ENCODE measurements at places on chromosomes 1 and 21.
A peak's percentile ranks its signal among the peaks of the same experiment; 100 is the strongest.

- no peak for DNase-seq
Observed at GRCh38 chr21:22965455-22966135, 1967.4 kb downstream of the NCAM2 start.

DNA sequence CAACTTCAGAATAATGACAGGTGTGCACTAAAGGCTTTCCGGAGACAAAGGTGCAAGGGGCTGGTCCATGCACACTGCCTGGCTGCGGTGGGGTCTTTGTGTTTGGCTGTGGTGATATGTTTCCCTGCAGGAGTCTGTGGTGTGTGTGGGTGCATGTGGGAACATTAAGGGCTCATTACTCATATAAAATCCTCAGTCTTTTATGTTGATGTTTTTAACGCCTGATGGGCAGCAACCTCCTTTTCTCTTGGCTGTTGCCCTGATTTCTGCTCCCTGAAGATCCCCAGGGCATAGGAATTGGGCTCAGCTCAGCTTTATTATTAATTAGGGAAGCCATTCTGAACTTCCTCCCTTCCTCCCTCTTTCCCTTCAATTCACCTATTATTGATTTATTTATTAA lies 67.6 kb upstream of the SPAG17 start:
- DNase-seq: no peak

- DNase-seq: no peak
Observed at GRCh38 chr1:22096036-22096435, 43.5 kb downstream of the CDC42 start.

GRCh38 chr21:43273708-43274021 lies 104.9 kb downstream of the CRYAA start:
- no peak for DNase-seq

- DNase-seq: no peak
Observed at GRCh38 chr21:25911730-25912401, 177.1 kb downstream of the GABPA start.

DNA sequence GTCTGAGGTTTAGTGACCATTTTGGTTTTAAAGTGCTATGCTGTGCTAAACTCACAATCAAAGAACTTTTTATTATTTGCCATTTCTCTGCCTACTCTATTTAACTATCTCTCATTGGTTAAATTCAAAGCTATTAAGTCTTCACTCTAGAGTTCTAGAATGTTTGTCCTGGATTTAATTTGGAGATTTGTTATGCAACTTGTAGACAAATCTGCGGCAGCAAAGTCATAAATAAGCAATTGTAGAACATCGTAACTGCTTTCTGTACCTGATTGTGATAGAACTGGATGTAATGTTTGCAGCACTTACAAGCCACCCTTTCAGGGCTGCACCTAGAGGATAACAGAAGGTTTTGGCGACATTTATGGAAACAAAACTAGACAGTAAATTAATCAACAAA lies 566.5 kb upstream of the ADGRL2 start:
- DNase-seq: no peak

- no peak for DNase-seq
Observed at GRCh38 chr1:231576804-231577718, 48.6 kb downstream of the TSNAX start.

DNA sequence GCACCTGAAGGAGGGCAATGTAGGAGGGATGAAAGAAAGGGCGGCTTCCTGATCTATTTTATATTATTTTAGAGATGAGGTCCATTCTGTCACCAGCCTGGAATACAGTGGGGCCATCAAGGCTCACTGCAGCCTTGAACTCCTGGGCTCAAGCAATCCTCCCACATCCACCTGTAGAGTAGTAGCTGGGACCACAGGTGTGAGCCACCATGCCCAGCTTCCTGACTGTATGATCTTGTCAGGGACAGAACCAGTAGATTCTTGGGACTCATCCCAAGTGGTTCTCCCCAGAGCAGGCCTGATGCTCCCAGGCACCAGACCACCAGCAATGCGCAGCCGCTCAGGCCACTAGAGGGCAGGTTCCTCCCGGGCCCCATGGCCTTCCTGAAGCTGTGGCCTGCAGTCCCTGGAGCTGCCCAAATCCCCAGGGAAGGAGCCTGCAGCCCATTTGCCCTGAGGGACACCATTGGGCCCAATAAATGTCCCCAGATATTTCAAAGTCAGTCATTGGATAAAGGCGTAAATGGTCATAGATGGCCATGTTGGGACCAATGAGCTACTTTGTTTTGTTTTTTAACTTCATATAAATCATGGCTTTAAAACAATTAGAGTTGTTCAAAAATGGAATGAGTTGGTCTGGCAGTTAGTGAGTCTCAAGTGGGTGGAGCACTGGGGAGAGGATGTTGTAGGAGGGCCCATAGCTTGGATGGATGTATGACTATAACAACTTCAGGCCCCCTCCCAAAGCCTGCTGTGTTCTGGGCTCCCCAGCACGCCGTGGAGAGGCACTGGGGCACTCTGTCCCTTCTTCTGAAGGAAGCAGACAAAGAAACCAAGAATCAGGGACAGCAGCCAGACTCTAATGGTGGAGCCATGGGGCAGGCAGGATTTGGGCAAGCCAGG lies 44.7 kb upstream of the GOLT1A start:
- DNase-seq: peak; percentile 47

DNA sequence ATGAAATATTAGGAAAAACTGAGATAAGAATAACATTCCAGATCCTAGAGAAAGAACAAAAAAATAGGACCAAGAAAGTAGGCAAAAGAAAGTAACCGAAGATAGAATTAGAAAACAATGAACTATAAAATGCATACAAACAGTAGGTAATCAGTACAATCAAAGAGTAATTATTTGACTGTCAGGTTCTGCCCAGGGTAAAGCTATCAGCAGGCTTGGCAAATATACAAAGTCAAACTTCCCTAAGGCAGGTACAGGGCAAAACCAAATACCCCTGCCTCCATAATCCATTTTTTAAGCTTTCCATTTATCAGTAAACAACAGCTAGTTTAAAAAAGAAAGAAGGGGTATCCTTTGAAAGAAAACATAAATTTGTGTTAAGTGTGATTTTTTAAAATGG lies 44.4 kb downstream of the TESK2 start:
- DNase-seq: no peak

DNA sequence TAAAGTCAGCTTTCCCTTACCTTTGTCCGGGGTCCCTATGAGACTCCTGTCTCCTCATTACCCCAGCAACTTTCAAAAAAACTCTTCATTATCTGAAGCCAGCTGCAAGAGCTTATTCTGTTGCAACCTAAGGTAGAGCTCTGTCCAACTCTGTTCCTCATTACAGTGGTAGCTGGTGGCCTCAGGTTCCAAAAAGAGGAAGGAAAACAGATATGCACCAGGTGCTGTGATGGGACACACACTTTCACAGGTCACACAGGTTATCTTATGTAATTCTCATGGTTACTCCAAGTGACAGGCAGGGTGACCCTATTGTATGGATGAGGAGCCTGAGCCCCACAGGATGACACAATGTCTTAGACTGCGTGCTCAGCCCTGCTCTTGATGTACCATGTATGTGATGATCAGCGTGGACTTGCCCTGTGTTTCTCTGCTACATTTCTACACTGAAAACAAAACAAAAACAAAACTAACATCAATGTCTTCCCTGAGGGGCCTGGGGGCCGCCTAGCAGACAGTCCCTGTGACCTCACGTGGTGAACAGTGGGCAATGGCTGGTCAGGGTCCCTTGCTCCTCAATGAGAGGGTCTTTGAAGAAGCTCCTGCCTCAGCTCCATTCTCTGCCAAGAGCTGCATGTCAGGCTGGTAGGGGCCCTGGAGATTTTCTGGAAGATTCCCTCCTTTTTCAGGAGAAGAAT lies 9.7 kb upstream of the TENT5C start:
- DNase-seq: no peak

DNA sequence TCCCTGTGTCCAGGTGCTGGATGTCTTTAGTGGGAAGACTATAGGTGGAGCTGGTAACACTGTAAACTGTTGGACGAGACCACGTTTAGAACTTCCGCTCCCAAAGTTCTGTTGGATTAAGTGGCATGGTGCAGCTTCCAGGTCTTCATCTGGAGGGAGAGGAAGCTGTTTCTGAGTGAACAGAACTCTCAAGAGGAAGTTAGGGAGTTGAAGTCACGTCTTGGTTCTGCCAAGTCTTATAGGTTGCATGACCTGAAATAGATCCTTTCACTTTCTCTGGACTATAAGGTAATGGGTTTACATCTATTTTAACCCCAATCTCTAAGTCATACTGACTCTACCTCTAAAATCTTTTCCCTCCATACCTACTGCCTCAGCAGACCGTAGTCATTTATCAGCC lies 97.4 kb upstream of the TNR start:
- no peak for DNase-seq

- DNase-seq: no peak
Observed at GRCh38 chr1:51518033-51518585, 957 bp downstream of the EPS15 start.

GRCh38 chr21:14829685-14830084 lies 235.1 kb downstream of the NRIP1 start:
- no peak for DNase-seq

DNA sequence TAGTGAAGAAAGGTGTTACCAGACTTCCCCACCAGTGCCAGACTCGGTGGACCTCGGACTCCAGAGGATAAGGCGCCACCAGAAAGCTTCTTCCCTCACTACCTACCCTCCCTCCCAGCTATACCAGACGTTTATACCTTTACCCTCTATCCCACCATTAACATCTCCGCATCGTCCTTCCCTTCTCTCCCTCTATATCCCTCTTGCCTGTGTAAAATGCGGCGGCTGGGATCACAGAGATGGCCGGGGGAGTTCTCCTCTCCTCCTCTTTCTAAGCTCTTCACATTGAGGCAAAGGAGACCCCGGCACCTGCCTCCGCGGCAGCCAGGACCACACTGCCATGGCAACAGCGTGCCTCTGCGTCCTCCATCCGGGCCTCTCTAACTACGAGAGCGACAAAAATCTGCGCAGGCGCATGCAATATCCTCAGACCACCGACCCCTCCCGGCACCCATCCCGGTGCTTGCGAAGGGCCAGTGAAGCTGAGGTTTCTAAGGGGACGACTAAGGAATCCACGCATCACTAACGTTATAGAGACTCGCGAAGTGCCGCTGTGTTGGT lies at the start of gene CCDC181:
TSS of gene CCDC181 (minus strand) at position 394 of the 561 bp plus-strand sequence. CDS start 2,547 bp downstream, outside the sequence.
- DNase-seq: peak; percentile 93

DNA sequence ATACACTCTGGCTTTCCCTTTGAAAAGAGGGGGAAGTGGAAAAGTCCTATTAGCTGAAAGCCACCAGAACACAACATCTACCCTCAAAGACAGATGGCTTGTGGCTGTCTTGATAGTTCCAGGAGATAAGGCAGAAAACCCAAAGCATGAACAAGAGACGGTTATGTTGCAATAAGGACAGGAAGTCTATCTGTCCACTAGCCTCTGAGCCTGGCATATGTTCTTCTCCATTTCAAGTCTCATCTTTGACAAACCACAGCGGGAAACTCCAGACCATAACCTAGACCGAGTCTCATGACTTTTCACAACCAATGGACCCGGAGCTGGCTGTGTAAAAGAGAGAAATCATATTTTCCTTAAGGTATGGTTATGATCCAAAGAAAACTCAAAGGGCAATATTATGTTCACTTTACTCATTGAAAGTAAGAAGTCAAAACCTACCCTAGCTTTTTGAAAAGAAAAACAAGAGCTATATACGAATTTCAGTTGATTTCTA lies 33.8 kb downstream of the DUSP10 start:
- no peak for DNase-seq

- DNase-seq: no peak
Observed at GRCh38 chr1:168084396-168085231, 52.1 kb downstream of the GPR161 start.

DNA sequence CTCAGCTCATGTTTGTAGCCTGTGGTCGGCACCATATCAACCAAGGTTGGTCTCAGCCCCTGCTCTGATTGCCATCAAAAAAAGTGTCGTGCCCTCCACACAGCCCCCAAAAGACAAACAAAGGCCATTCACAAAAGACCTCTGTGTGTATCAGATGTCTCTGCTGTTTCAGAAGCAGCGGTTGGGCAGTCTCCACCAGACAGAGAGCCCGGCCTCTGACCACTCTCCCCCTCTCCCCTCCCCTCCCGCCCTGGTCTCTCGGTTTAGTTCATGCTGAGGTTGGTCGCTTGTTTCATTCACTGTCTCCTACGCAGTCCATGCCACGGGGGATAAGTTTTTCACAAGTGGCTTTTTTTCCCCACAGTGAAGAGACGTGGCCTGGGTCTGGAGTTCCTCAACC lies 27.1 kb downstream of the ACTA1 start:
- no peak for DNase-seq

GRCh38 chr1:168801032-168801745 lies 72.2 kb upstream of the DPT start:
- no peak for DNase-seq

- no peak for DNase-seq
Observed at GRCh38 chr1:208078752-208079151, 165.4 kb downstream of the PLXNA2 start.

- no peak for DNase-seq
Observed at GRCh38 chr21:27321791-27322190, 354.9 kb upstream of the ADAMTS5 start.

GRCh38 chr1:212650228-212650627 lies 41.7 kb downstream of the ATF3 start:
- DNase-seq: no peak

DNA sequence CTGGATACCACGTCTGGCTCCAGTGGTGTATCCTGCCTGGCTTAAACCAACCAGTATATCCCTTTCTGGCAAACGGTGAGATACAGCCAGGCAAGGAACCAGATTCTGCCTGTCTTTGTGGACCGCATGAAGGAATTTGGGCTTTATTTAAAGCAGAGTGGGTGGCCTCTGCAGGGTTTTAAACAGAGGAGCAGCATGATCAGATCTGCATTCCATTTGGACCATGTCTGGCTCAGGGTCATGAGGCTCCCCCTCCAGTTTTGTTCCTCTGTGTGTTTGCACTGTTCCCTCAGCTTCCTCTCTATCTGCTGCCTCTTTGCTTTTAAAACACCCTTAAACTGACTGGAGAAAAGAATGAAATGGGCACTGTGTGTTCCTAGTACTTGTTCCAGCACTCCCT lies 195.0 kb downstream of the GIPC2 start:
- no peak for DNase-seq

DNA sequence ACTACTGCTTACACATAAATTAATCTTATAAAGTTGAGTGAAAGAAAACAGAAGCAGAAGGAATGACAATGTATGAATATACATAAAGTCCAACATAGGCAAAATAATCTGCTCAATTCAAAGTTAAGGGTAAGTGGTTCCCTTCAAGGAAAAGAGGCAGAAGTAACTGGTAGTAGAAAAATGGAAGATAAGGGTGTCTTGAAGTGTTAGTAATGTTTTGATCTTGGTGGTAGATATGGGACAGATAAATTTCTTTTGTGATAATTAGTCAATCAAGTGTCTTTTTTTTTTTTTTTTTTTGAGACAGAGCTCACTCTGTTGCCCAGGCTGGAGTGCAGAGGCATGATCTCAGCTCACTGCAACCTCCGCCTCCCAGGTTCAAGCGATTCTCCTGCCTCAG lies 12.7 kb downstream of the USP48 start:
- no peak for DNase-seq
